ENCODE measurements at places on chromosomes 1 and 21. TPM values are rescaled to one million over a fixed set of nuclear protein-coding genes. Genes with fewer than 3 reads are reported as not detected.

Gene TFAP2E
- 3.2 TPM for total RNA-seq

Gene WNT9A
- total RNA-seq: 26.5 TPM

Gene RAVER2
- total RNA-seq: 15.1 TPM

Gene VWA1
- total RNA-seq: 858 TPM

Gene HORMAD1
- not detected for total RNA-seq

Gene TTC3
- 83.0 TPM for total RNA-seq

Gene ADGRL4
- not detected for total RNA-seq

Gene IFI44L
- 0.10 TPM for total RNA-seq

Gene LCE1E
- not detected for total RNA-seq

Gene NCMAP
- 0.33 TPM for total RNA-seq

Gene S100B
- not detected for total RNA-seq

Gene COL18A1
- 676 TPM for total RNA-seq

Gene CACNA1E
- not detected for total RNA-seq

Gene TMCO2
- not detected for total RNA-seq

Gene GNAT2
- 0.44 TPM for total RNA-seq

Gene KMO
- 1.8 TPM for total RNA-seq

Gene TEX38
- not detected for total RNA-seq

Gene CHODL
- total RNA-seq: 0.10 TPM

Gene FYB2
- 0.49 TPM for total RNA-seq

Gene VWA5B1
- not detected for total RNA-seq

Gene SH2D1B
- total RNA-seq: not detected

Gene ADPRS
- 32.2 TPM for total RNA-seq

Gene SOD1
- total RNA-seq: 221 TPM

Gene AMIGO1
- total RNA-seq: 0.64 TPM

Gene GJA9
- total RNA-seq: 0.10 TPM

Gene PLPPR4
- not detected for total RNA-seq

Gene RORC
- total RNA-seq: not detected

Gene CNR2
- not detected for total RNA-seq

Gene MYBPHL
- not detected for total RNA-seq

Gene S100A7A
- not detected for total RNA-seq

Gene HES2
- total RNA-seq: 11.1 TPM

Gene NUP210L
- 0.05 TPM for total RNA-seq

Gene SLC6A17
- total RNA-seq: 5.7 TPM

Gene SPATA21
- total RNA-seq: not detected

Gene HENMT1
- 23.0 TPM for total RNA-seq

Gene HAO2
- not detected for total RNA-seq

Gene MPZL1
- total RNA-seq: 72.0 TPM

Gene SPRR1B
- not detected for total RNA-seq

Gene IL22RA1
- 1.1 TPM for total RNA-seq

Gene NPHS2
- not detected for total RNA-seq

Gene S1PR1
- 0.41 TPM for total RNA-seq

Gene NCAM2
- total RNA-seq: 2.2 TPM

Gene AMY2A
- 0.28 TPM for total RNA-seq

Gene COL24A1
- total RNA-seq: 0.08 TPM

Gene PPFIA4
- 1.9 TPM for total RNA-seq

Gene KRTAP23-1
- total RNA-seq: not detected

Gene UCHL5
- total RNA-seq: 42.6 TPM

Gene TNFRSF18
- total RNA-seq: 4.3 TPM
